WERI-Rb-1 (cell line): ENCODE measurements at places on chromosomes 1 and 21.

- DNase-seq = no peak
These were observed 3.6 kb downstream of the KCNN3 start for GRCh38 chr1:154866257-154867063.

DNA sequence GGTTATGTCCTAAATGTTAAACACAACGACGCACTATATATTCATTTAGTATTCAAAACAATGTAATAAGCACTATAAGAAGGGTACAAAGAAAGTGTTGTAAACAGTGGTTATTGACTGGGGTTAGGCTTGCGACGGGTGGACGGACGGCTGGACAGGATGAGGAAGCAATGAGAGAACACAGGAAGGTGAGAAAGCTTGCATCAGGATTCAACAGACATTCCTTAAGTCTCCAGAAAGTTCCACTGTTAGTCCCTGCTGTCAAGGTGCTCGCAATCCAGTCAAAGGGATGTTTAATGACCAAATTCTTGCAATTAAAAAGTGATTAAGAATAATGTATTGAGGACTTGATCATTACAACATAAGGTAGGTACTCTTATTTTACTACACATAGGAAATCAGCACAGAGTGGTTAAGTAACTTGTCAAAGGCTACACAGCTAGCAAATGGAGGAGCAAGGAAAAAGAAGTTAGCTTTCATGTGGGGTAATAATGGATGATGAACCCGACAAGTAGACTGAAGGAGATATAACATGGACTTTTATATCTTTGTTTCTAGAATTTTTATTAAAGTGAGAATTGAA, 994 bp upstream of the ACBD6 start:
- DNase-seq = no peak

- DNase-seq = peak; percentile 92
These were observed 16.6 kb upstream of the GSTM4 start for GRCh38 chr1:109639063-109639840.

DNA sequence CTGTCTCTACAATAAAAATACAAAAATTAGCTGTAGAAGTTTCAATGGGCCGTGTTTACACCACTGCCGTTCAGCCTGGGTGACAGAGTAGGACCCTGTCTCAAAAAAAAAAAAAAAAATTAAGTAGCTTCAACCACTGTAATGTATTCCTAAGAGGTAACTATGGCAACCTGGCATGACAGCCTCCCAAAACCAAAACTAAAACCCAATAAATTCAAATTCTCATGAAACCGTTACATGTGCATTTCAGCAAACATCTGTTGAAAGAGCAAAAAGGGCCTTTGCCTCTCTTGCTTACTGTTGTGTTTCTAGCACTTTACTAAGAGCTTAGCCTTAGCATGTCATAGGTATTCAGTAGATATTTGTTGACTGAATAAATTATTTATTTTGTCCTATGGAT, 33.5 kb downstream of the ODR4 start:
- no peak for DNase-seq
